ENCODE measurements at places on chromosomes 11 and 22. TPM values are rescaled to one million over a fixed set of nuclear protein-coding genes. Genes with fewer than 3 reads are reported as not detected.

- no peak for DNase-seq
These were observed 9.0 kb downstream of the SYN3 start for GRCh38 chr22:33049119-33049729.

DNA sequence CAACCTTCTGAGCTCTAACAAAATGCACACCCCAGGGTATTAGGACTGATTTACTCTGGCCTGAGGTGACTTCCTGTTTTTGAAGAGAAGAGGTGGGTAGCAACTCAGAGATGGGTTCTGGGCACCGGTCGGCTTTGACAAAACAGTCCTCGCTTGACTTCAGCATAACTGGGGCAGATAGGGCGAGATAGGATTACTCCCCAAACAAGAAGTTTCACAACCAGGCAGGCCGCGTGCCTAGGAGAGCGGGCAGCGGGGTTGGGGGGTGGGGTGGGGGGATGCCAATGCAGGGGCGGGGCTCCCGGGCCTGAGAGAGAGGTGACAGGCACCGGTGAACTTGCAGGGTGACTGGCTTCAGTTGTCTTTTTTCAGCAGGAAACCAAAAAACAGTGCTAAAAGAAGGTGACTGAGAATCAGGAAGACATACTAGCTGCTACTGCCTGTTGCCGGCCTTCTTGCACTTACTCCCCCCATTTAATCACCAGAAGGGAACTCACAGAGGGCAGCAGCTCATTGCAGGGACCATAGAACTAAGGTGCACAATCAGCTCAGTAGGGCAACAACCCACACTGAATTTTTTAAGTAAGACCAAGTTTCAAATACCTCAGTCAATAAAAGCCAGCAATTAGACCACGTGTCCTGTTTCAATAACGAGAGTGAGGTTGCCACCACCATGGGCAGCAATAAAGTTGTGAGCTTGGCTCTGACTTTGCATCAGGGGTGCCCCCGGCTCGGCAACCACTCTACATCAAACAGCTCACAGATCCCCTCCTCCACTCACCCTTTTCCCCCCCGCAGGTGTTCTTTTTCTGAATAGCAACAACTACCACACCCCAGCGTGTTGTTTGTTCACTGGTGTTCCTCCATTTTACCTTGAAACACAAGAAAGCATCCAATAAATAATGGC, 37.2 kb upstream of the ETS1 start:
- DNase-seq: peak; percentile 35

GRCh38 chr22:40659166-40659565, 20.1 kb upstream of the MCHR1 start:
- DNase-seq: no peak

- no peak for DNase-seq
These were observed 22.5 kb downstream of the ABTB2 start for GRCh38 chr11:34335331-34335730.

DNA sequence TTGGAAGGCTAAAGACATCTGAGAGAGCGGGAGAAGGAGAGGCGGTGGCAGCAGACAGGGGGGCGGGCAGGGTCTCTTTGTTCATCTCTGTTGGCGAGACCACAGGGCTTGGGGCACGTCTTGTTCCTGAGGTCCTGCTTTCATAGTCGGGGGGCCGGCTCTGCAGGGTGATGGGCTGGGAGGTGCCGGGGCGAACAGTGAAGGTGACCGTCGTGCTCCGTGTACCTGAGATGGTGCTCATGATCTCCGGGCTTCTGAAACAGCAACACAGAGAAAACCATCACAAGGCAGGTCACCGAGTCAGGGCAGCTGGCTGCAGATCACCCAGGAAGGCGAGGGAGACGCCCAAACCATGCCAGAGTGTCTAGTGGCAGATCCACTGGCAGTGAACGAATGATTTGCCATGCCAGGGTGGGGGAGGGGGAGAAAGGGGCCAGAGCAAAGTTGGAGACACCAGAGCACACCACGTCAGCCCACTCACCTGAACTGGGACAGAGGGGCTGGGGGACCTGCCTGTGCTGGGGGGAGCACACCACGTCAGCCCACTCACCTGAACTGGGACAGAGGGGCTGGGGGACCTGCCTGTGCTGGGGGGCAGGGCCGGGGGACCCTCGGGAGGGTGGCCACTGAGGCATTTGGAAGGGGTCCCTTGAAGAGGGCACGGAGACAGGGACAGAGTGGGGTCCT, 75.0 kb downstream of the CTTN start:
- no peak for DNase-seq

DNA sequence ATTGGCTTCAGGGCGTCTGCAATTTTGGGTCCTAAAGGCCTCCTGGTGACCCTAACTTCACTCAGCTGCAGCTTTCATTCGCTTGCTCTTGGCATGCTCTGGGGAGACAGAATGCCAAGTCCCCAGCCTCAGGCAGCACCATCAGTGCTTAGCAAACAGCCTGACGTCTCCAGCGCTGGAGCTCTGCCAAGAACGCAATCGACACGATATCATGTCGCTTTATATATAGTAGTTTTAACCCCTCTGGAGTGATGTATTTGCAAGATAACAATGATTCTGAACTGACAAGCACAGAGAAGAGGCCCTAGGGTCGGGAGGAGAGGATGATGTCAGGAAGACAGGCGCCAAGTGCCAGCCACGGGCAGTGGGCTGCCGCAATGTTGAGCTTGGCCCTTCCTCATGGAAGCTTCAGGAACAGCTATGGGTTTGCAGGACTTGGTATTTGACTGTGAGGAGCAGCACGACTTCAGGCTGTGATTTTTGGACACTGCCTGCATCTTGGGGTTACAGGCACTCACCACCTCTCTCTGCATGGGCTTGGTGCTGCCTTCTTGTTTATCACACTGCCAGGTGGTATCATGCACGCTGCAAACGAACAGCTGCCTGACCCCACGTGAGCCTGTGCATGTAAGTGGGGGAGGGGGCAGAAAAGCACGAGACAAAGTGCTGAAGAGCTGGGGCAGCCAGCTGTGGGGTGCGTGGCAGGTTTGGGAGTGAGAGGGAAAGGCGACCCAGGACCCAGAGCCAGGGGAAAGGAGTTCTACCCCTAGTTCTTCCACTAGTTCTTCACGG, 26.1 kb downstream of the B3GAT1 start:
- DNase-seq: no peak

DNA sequence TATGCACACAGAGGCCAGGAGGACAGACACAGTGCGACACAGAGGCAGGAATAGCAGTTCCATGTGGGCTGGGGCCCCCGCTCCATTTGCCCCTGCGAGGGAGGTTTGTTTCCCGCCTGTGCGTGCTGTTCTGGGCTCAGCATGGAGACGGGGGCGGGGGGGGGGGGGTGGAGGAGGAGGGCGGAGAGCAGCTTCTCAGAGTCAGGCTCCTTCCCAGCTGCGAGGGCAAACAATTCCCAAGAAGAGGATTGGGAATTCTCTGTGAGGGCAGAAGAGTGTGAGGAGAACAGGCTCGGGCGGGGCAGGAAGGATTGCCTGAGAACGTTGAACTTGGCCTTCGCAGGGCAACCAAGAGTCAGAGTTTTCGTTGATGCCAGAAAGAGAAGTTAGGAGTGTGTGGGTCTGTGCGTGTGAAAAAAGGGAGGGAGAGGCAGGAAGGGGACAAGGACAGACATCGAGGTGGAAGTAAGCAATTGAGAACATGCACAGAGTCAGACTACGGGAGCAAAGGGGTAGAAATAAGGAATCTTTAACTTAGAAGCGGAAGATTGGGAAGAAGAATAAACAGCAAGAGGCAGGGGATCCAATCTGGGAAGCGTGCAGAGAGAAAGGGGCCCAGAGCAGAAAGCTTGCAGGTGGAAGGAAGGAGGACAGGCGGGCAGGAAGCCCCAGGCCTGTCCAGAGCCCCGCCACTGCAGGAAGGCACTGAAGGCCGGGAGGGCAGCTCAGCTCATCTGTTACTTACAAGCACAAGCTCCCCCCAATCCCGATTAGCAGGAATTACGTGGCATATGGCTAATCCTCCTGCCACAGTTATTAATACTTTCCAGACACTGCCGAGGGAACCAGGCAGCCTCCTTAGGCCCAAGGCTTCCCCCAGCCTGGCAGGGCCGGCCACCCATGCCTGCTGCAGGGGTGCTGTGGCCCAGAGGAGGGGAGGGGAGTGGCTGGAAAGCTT, 15.6 kb upstream of the JAM3 start:
- no peak for DNase-seq

DNA sequence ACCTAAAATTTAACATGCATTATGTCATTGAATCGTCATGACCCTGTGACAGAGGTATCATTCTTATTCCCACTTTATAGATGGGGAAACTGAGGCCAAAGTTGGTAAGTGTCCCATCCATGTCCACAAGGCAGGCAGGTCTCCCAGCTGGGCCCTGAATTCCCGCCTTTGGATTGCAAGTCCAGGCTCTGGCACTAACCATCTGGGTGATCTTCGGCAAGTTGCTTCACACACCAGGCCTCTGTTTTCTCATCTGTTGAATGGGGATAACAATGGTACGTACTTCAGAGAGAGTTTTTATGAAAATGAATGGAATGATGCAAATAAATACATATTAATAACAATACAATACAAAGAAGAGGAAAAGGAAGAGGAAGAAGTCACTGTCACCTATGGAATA, 3.4 kb downstream of the CRYBB3 start:
- DNase-seq: no peak

- DNase-seq: no peak
These were observed 44.4 kb downstream of the GRM5 start for GRCh38 chr11:89021339-89021738.

- no peak for DNase-seq
These were observed 24.0 kb downstream of the IGLL1 start for GRCh38 chr22:23556026-23556620.

DNA sequence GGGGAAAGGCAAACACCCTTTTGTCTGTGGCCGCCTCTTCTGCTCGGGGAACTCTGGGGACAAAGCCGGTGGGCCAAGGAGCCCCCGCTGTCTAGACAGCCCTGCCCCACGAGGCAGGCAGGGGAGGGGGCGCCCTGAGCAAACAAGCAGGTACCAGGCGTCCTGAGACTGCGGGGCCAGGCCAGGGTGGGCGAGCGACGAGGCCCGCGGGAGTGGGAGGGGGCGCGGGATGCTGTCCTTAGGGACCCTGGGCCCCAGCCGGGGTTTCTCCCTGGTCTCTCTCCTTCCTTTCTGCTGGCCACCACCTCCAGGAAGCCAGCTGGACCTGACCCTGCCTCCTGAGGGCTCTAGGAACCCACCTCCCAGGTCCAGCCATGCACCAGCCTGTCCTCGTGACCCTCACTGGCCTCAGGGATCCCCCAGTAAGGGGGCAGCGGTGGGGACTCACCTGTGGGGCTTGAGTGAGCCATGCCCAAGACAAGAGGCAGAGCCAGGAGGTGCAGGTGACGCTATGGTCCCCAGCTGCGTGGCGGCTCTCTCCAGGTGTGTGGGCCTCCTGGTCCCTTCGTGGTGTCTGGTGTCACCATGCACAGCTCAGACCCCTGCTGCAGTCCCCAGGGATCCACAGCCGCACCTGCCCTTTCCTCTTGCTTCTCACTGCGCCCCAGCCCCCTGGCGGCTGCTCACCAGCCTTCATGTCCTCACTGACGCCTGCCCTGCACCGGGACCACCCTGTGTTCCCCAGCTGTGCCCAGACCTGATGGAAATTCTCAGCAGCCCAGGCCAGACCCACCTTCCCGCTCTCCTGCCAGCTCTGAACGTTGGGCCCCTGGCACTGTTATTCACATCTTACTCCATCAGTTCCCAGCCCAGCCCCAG, 26.5 kb upstream of the MUC5AC start:
- no peak for DNase-seq

DNA sequence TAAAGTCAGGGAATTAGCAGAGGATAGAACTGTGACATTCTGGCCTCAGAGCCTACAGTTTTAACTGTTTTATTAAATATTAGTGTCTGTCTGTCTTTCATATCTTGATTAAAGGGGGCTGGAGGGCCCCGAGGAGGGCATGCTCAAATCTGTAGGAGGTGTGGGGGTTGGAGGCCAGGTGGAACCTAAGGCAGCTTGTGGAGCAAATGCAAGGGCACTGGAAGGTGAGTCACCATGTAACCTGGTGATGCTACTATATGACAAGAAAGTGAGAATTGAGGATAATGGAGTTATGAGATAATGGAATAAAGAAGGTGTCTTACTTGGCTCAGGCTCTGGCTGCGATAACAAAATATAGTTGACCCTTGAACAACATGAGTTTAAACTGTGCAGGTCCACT, 27.3 kb upstream of the TMEM86A start:
- no peak for DNase-seq

- no peak for DNase-seq
These were observed 12.1 kb downstream of the MED15 start for GRCh38 chr22:20519558-20519957.

DNA sequence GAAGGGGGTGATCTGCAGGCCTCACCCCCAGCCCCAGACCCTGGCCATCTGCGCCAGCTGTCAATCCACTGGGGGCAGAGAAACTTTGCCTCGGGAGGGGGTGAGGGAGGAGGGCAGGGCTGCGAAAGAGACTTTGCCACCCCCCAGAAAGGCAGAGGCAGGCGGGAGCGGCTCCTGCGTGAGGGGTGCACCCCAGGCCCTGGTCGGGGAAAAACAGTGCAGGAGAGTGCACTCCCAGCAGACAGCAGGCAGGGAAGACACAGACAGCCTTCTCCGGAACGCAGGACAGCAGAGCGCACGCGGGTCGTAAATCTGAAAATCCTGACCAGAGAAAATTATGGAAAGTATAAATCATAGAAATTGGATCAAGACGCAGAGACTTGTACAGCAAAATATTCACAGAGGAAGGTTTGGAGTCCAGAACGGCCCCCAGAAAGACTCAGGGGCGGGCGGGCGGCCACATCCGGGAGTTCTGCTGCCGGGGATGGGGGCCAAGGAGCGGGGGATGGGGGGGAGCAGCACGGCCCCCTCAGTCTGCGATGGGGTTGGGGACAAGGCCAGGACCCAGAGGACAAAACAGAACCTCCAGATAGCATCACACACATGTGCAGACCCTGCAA, 8.0 kb upstream of the MRPL23 start:
- DNase-seq: no peak

GRCh38 chr11:36148701-36149100, 140.5 kb downstream of the COMMD9 start:
- no peak for DNase-seq

DNA sequence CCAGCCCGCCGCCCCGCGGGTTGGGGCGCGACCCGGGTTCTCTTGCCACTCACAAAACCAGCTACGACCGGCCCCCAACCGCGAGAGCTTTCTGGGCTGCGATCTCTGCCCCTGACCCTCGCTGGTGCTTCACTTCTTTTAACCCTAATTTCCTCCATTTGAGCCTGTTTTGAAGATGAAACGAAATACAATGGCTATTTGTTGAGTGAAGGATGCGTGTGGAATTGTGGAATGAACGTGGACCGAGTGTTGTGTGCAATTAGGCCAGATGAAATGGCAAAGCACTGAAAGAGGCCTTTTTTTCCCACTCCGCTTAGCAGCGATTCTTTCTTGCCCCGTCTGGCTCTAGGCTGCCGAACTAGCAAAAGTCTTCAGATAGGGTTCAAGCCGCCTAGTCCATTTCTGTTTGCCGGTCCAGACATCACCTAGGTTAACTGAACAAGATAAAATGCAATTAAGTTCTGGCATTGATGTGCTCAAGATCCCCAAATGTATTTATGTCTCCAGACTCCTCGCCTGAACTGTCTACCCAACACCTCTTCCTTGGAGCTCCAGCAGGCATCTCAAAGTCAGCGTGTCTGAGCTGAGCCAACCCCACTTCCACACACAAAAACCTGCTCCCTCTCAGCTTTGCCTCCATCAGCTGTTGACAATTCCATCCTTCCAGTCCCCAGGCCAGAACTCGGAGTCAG, 471 bp upstream of the TMEM184B start:
- DNase-seq: no peak

GRCh38 chr11:11821899-11822298, 19.9 kb upstream of the USP47 start:
- no peak for DNase-seq

SYTL2 gene
- 50.0 TPM for total RNA-seq

NRXN2 gene
- 0.21 TPM for total RNA-seq

VEGFB gene
- total RNA-seq: 44.9 TPM

MRPL40 gene
- total RNA-seq: 11.1 TPM

MMP7 gene
- not detected for total RNA-seq

TBC1D22A gene
- total RNA-seq: 42.1 TPM
